ENCODE measurements at places on chromosomes 16 and 17.

GRCh38 chr17:78852709-78853121, 12.1 kb upstream of the USP36 start:
- DNase-seq = no peak

GRCh38 chr16:49780433-49780832, 75.5 kb downstream of the ZNF423 start:
- DNase-seq = no peak

GRCh38 chr16:84726669-84727467, 27.1 kb downstream of the USP10 start:
- no peak for DNase-seq

- no peak for DNase-seq
Measured at GRCh38 chr16:4744555-4745273, 10.4 kb downstream of the DNAAF8 start.

DNA sequence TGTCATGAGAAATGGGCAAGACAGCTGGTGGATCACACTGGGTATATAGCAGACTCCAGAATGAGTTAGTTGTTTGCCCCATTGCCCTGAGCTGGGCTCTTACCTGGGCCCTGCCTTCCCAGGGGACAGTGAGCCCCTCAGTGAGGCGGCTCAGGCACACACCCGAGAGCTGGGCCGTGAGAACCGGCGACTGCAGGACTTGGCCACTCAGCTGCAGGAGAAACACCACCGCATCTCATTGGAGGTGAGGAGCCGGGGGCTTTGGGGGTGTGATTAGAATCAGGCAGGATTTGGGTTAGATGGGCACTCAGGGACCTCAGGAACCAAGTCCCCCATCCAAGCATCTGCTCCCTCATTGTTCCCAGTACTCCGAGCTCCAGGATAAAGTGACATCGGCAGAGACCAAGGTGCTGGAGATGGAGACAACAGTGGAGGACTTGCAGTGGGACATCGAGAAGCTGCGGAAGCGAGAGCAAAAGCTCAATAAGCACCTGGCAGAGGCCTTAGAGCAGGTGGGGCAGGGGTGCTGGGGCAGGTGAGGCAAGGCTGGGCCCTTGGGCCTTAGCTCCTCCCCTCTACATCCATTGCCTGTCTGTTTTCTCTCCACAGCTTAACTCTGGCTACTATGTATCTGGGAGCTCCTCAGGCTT, 2.8 kb downstream of the RNF40 start:
- DNase-seq = no peak

GRCh38 chr16:3282103-3282729, 1.1 kb upstream of the ZNF263 start:
- peak; percentile 68 for DNase-seq

DNA sequence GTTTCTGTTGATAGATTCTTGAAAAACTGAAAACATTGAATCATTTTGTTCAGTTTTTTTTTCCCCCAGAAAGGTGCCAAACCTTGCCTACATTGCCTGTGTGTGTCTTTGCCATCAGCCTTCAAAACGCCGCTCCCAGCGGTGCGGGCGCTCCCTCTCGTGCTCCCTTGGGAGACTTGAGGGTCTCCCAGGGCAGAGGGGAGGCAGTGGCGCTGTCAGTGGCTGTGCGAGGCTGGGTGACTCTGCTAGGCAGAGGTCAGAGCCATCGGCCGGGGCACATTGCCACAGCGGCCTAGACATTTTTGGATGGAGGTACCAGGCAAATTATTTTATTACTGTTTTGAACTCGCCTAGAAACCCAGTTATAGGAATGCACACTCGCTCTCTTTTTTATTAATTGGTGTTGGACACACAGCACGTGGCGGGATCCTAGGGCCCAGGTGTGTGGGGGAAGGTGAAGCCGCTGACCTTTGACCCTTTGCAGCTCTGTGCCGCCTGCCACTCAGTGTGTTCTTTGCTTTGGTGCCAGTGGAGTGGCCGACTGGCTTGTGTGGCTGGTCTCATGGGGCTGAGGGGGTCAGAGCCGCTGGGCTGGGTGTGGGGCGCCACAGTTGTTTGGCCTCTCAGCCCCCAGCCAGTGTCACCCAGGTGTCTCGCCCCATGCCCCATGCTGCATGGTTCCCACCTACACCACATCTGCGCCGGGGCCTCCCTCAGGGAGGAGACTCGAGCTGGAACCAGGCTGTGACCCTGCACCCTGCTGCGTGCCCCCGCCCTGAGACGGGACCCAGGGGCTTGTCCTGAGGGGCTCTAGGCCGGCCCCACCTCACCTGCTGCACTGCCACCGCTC, 115.7 kb downstream of the BANP start:
- no peak for DNase-seq

DNA sequence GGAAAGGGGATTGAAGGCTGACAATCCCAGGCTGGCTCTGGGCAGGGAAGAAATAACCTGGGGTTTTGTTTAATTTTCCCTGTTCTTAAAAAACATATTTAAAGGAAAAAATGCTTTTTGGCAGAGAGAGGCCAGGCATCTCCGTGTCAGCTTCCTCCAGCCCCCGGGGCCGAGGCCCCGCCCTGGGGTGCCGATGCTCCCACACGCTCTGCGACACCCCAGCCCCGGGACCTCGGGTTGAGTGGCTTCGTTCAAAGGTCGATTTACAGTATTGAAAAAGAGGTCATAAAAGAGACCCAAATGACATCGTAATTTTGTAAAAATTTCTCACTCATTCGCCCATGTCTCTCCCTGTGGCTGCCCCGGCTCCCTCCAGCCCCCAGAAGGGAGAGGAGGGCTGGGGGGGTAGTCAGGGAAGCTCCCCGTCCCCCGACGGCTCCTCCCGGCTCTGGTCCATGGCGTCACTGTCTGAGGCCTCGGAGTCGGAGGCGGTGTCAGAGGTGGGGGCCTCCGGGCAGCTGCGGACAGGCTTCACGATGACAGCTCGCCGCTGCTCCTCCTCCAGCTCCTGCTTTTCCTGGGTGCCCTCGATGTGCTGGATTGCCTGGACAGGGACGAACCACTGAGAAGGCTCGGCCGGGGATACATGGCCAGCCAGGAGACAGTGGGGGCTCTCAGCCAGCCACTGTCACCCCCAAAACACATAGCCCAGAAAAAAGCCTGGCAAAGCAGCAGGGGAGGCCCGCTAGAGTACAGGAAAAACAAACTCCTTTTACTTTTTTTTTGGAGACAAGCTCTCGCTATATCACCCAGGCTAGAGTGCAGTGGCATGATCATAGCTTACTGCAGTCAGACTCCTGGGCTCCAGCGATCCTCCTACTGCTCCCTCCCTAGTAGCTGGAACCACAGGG, 14.9 kb downstream of the TFAP4 start:
- DNase-seq = no peak

- DNase-seq = no peak
Measured at GRCh38 chr17:68182940-68183551, 64.8 kb upstream of the AMZ2 start.

- no peak for DNase-seq
Measured at GRCh38 chr17:28086519-28086918, 44.0 kb downstream of the NLK start.

GRCh38 chr16:47459603-47460002, 1.3 kb downstream of the ITFG1 start:
- no peak for DNase-seq

GRCh38 chr17:65453204-65453931, 108.1 kb downstream of the AXIN2 start:
- DNase-seq = no peak

DNA sequence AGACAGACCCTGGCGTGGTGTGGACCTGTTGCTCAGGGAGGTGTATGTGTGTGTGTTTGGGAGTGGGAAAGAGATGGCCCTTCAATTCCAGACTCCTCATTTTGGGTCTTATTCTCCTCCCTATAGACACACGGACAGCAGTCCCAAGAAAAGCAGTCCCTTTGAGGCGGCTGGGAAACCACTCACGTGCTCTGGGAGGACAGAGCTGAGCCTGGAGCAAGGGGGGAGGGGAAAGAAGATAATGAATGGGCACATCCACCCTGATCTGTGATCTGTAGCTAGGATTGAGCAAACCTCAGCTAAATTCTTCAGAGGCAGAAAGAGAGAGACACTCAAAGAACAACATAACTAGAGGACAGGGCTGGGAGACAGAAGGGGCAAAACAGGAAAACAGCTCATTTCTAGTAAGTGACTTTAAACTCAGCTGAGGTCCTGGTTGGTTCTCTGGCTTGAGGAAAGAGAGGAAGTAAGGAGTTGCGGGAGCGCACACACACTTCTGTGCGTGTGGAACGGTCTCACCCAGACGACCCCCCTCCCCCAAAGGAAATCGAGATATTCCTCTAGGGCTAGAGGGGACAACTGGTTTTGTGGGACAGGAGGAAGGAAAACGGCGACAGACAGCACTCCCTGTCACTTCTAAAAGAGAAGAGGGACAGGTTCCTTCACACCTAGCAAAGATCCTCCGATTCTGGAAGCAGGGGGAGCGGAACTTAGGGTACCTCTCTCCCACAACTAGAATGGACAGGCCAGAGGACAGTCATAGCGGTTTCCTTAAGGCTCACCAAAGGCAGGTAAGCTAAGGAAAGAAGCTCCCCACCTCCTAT, 658 bp downstream of the RAB5C start:
- DNase-seq = no peak

- DNase-seq = peak; percentile 68
Measured at GRCh38 chr17:55325406-55325805, 60.6 kb downstream of the HLF start.

DNA sequence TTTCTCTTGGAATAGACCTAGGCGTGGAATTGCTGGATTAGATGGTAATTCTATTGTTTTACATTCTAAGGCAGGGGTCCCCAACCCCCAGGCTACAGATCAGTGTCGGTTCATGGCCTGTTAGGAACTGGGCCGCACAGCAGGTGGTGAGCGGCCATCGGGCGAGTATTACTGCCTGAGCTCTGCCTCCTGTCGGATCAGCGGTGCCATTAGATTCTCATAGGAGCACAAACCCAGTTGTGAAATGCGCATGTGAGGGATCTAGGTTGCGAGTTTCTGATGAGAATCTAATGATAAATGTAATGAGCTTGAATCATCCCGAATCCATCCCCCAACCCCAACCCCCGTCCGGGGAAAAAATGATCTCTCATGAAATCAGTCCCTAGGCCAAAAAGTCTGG, 23.0 kb downstream of the NLRC5 start:
- no peak for DNase-seq

DNA sequence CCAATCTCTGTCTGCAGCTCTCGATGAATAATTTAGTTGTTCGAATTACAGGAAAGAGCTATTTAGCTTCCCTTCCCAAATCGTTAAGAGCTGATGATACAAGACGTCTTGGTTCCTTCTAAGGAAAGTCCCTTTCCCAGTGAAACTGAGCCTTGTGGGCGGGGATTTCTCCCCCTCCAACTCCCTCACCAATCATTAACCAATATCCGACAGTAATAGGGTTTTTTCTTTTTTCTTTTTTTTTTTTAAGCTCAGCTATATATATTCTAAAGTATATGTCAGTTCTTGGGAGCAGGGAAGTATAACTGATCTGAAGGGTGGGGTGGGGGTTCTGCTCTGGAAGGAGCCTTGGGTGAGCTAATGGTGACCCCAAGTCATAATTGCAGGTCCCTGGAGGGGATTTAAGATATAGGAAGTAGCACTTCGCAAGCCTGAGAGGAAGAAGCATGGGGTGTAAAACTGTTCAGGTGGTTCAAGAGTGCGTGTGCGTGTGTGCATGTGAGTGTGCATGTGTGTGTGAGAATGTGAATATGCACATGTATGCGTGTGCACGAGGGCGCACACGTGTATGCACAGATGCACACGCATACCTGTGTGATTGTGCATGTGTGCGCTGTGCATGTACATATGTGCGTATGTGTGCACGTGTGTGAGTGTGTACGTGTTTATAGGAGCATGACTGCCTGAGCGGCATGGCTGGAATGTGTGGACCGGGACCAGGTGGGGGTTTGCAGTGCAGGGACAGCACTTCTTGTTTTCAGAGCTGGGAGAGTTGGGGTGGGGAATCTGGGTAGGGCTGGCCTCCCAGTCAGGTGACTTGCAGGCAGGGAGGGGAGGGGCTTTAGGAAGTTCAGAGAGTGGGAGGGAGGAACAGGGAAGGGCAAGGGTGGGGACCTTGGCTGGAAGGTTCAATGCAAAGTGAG, 42.7 kb downstream of the SOCS3 start:
- no peak for DNase-seq

- DNase-seq = no peak
Measured at GRCh38 chr16:66399031-66399430, 28.1 kb upstream of the BEAN1 start.

DNA sequence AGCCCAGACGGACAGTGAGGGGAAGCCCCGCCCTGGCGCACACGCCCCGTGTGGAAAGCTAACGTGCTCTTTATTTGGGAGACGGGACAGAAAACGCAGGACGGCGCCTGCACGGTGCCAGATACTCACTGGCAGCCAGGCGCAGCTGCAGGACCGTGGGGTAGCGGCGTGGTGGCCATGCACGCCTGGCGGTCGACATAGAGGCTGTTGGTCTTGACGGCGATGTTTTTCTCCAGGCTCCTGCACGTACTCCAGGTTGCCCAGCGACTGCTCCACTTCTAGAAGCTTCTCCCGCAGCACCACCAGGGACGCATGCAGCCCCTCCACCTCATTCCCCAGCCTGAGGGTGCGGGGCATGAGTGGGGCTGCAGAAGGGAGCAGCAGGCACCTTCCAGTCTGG, 5.1 kb upstream of the C1QTNF8 start:
- no peak for DNase-seq

- no peak for DNase-seq
Measured at GRCh38 chr17:10120109-10120485, 78.3 kb downstream of the GAS7 start.

GRCh38 chr16:78421181-78421708, 321.8 kb downstream of the WWOX start:
- no peak for DNase-seq

DNA sequence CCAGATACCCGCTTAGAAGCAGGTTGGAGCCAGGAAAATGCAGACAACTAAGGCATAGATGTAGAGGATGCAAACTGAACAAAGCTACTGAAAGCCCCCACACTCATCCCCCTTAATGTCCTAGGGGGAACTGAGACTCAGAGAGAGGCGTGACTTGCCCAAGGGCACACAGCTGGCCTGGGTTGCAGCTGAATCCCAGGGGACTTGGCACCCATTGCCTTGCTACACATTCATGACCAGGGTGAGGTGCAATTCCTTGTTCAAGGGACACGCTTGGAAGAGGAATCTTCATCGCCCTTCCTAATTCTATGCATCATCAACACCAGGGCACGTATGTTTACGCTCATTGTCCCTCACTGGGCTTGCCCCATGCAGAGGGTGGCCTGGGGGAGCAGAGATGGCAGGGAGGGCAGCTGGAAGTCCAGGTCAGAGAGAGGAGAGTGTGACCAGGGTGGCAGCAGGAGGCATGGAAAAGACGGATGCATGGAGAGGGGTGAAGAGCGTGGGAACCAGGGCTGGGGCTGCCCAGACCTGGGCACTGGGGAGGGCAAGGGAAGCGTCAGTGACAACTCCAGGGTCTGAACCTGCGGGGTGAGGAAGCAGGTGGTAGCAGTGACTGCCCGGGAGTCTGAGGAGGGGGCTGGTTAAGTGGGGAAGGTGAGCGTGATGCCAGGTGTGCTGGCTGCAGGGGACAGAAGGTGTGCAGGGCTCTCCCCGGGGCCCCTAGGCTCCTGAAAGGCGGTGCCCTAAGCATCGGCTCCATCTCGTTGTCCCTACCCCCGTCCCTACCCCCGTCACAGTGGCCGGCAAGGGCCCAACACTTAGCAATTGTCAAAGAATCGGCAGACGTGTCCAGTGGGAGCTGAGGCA, 267.1 kb upstream of the TNRC6C start:
- no peak for DNase-seq

GRCh38 chr16:72066747-72067146, 3.7 kb downstream of the HPR start:
- no peak for DNase-seq

GRCh38 chr17:43814714-43815113, 18.2 kb downstream of the MPP3 start:
- DNase-seq = no peak
